Activated T-cell treated with anti-CD3 and anti-CD28 coated beads for 1 hour (primary cell): ENCODE measurements at places on chromosomes 16 and 17.

- DNase-seq, result no peak
Observed at GRCh38 chr16:22652463-22652845, 141.8 kb downstream of the NPIPB5 start.

DNA sequence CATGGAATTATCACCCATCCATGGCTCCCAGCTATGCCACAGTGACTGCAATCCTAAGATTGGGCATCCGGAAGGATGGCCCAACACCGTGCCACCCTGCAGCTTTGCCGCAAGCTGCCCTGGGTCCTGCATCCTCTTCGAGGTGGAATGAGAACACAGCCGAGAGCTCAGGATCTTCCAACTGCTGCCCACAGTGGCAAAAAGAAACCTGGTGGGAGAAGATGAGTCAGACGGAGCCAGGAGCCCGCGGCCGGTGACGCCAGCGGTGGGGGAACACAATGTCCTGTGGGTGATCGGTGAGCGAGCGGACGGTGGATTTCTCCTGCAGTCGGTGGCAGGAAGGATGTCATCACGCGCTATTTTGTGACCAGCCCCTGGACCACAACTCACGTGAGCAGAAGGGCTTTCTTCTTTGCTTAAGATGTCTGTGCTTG lies 20.1 kb downstream of the CD7 start:
- DNase-seq, result peak; percentile 73

- no peak for DNase-seq
Observed at GRCh38 chr16:56288019-56288418, 96.7 kb downstream of the GNAO1 start.

DNA sequence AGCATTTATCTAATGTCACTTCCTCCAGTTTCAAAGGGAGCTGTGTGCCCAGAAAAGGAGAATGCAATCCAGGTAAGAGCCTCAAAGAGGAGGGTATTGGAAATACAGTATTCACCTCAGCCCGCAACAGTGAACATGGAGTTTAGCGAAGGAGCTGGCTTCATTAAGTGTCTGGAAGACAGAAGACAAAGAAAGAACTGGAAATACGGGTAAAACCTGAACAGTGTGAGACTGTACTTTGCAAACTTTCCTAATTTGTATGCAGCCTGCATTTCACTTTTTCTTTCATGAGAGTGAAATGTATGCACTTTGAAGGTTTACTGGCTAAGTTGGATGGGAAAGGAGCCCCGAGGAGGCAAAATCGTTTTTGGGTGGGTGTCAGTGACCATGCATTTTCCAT lies 478.4 kb downstream of the HS3ST3B1 start:
- DNase-seq, result no peak

- DNase-seq, result no peak
Observed at GRCh38 chr17:56830726-56831368, 2.9 kb downstream of the C17orf67 start.

DNA sequence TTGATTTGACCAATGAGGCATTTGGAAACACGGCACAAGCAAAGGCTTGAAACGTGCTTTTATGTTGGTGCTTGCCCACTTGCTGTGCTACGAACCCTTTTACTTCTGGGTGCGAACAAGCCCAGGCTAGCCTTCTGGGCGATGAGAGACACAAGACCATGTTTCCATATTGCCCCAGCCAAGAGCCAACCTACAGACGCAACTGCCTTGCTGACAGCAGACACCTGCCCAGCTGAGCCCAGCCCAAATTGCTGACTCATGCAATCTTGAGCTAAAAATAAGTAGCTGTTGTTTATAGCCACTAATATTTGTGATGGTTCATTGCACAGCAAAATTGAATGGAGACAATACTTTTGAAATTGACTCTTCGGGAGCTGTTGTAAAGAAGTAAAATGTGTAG lies 464.5 kb downstream of the WWOX start:
- no peak for DNase-seq

- DNase-seq, result no peak
Observed at GRCh38 chr16:86726340-86726739, 148.0 kb downstream of the FOXL1 start.

DNA sequence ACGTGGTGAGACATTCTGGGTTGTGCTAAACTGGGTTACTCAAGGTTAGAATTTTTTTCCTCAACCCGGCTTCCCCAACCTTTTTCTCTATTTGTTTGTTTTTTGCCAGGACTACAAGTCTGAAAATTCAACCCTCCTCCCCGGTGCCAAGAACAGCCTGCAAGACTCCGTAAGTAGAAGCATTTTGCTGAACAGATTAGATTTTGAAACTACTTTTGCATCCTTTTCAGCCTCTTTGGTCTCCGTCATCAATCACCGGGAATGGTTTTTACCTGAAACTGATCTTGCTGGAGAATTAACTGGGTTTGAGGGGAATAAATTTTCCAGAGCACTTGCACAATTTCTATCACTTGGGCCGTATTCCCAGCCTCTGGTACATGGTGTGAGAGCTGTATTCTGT lies 501.2 kb upstream of the EEF2KMT start:
- no peak for DNase-seq

- no peak for DNase-seq
Observed at GRCh38 chr17:50560931-50561745, 623 bp downstream of the CACNA1G start.

- DNase-seq, result no peak
Observed at GRCh38 chr17:7292729-7293128, 1.7 kb downstream of the YBX2 start.

DNA sequence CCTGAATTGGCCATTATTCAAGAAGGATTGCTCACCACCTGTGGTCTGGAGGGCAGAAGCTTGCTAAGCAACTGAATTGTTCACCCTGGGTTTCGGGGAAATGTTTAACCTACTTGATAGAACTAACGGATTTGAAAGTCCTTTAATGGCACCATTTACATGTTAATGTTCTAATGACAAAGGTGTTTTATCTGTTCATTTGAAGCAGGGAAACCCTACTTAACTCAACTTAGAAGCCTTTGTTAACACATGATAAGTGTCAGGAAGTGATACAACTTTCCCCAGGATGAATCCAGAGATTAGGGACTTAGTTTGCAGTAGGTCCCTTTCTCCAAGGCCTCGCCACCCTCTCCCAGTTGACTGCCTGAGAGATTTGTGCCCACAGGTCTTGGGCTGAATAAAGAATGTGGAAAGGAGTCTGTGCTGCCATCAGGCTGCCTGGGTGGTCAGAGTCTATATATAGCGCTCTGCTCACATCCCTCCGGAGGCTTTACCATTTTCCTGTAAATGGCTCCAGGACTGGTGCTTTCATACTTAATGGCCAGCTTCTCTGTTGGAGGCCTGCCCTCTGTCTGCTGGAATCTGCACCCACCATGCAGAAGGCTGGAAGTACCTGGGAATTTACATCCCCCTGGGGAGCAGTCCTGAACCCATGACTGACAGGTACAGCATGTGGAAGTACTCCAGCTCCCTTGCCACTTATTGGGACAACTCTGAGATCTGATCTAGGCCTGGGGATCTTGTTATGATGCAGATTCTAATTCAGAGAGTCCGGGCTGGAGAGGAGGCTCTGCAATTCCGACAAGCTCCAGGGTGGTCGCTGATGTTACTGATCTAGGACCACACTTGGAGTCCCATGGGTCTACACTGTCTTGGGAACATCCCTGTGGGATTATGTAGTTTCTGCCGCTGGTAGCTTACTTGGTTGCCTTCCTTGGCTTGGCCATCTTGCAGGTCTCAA lies 99.9 kb downstream of the ASIC2 start:
- no peak for DNase-seq

DNA sequence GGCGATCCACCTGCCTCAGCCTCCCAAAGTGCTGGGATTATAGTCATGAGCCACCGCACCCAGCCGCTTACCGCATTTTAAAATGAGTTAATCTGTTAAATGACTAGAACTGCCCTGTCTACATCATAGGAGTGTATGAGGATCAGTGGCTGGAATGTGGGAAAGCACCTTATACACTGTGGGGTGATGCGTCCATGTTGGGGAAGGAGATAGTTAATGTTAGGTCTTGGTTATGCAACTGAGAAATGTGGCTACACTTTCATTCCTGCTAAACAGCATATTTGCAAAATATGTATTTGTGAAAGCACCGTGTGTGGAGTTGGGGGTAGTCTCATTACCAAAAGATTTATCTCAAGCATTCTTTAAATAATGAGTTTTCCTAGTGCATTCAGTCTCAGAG lies 107.6 kb downstream of the SPACA3 start:
- no peak for DNase-seq

- DNase-seq, result peak; percentile 33
Observed at GRCh38 chr16:87765473-87765775, 362 bp downstream of the KLHDC4 start.

- no peak for DNase-seq
Observed at GRCh38 chr16:83814659-83814985, 6.8 kb downstream of the HSBP1 start.

GRCh38 chr16:28317040-28317880 lies 24.9 kb downstream of the SBK1 start:
- DNase-seq, result peak; percentile 67

DNA sequence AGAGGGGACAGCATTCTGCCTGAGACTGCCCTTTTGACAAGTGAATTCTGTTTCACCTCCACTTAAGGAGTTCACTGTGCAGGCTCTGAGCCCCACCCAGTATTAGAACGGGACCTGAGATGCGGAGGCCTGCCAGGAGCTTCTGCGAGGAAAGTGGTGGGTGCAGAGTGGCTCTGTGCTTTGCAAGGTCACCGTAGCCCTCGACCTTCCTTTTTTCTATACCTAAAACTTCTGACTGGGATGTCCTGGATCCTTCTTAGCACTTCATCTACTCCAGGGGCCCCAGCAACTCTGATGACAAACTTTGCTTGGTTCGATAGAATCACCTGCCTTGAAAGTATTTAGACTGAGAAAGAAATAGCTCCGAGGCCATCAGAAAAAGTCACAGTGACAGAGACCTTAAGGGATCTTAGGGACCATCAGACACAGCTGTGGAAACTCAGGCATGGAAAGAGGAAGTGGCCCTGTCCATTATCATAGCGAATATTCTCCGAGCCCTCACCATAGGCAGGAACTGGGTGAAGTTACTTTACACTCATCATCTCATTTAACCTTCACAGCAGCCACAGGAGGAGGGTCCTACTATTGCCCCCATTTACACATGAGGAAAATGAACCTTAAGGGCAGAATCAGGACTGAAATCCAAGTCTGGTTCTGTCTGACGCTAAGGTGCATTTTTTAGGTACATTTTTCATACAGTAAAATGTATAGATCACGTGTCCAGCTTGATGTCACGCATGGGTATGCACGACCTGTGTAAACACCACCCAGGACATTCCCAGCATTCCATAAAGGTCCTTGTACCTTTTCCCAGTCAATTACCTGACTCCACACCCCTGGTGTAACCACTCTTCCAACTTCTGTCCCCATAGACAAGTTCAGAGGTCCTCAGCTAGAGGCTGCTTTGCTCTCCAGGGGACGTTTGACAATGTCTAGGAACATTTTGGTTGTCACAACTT lies 676 bp upstream of the KRT13 start:
- no peak for DNase-seq

DNA sequence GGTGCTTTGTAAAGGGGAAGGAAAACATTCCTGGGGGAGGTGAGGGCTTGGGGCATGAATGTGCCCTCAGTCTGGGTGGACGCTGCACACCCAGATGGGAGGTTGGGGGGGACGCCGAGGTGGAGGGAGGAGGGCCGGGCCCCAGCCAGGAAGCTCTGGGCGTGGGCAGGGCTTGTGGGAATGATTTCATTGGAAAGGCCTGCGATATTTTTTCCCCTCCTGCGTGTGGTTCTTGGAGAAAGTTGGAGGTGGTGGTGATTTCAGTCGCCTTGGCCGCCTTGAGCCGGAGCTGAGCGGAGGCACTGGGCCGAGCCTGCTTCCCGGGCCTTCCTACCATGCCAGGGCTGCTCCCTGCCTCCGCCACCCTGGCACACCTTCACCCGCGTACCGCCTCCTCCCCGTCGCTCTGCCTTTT lies 26.4 kb upstream of the CLEC18A start:
- no peak for DNase-seq

DNA sequence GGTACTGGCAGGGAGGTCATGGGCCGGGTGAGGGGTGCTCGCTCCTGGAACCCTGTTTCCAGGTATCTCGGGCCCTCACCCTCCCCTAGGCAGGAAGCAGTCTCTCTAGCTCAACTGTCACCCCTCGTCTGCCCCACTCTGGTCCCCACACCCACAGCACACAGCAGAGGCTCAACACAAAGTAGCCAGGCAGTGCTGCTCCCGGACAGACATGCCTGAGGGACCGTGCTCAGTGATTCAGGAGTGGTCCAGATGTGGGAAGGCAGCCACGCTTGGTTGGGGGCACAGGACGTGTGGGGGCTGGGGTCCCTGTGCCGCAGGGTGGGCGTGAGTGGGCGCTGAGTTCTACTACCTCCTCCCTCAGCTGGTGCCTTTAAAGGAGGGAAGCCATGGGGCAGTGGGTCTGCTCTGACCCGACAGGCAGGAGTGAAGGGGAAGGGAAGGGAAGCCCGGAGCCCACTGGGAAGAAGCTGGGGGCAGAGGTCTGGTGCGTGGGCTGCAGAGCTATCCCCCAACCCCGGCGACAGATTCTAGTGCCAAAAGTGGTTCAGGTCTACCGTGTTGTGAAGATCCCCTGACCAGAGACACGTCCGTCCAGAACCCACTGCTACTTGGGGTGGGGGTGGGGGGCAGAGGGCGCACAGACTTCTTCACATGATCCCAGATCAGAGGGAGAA lies 11.8 kb downstream of the SLC16A3 start:
- no peak for DNase-seq

DNA sequence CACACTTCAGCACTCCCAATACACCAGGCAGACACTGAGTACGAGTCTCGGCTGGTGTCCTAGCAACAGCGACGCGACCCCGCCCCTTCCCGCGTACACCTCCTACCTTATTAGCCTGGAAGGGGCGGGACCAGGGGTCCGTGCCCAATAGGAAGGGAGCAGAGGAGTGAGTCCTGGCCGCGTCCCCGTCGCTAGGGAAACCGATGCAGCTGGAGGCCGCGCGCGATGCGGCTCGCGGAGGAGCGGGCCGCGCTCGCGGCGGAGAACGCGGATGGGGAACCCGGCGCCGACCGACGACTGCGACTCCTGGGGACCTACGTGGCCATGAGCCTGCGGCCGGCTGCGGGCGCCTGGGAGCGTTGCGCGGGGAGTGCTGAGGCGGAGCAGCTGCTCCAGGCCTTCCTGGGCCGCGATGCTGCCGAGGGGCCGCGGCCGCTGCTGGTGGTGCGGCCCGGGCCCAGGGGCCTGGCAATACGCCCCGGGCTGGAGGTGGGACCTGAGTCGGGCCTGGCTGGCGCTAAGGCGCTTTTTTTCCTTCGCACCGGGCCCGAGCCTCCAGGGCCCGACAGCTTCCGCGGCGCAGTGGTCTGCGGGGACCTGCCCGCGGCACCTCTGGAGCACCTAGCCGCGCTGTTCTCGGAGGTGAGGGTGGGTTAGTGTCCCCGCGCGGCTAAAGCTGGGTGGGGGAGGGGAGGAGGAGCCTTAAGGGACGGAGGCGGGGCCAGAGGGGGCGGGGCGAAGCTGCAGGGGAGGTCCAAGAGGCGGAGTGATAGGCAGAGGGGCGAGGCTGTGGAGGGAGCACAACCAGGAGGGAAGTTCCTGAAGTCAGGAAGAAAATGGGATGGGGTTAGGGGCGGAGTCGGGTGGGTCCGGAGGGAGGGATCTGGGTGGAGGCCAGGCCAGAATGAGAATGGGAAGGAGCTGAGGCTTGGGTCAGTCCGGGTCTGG lies at the start of gene DNAH9:
Gene DNAH9, plus strand, starts transcription at position 197 of the 948 bp plus-strand sequence. Its CDS starts 29 bp downstream, at position 226.
- no peak for DNase-seq
